AG10803 (cell line): ENCODE measurements at places on chromosomes 5 and 9.
A peak's percentile ranks its signal among the peaks of the same experiment; 100 is the strongest.

DNA sequence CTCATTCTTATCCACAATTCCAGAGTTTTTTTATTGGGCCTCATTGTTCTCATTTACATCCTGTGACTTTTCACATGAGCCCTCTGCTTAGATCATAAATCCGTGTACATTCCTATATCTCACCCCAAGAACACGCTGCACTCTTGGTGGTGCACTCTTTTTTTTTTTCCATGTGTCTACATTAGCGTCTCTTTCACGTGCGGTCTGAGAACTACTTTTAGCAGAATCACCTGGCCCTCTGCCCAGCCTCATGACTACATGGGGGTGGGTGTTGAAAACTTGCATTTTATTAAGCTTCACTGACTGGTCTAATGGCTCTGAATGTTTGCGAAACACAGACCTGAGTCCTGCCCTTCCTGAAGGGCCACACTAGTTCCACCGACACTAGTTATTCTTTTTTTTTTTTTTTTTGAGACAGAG lies 18.6 kb downstream of the C9orf57 start:
- DNase-seq, result peak; percentile 79

GRCh38 chr9:714675-715074 lies 126.8 kb upstream of the DMRT1 start:
- no peak for DNase-seq

DNA sequence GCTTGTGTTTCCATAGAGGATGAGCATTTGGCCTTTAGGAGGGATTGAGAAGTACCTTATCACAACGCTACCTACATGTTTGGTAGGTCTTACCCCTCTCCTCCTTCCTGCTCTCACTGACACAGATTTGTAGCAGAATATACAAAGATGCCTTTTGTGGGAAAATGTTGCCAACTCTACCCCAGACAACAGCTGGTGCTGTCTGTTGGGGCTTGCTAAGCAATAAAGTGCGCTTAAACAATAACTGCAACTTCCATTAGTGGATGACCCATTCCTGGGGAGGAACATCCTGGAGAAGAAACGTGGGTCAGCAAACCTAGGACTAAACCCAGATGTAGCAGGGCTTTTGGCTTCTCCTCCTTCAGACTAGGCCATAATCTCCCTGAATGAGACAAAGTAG lies 174.3 kb downstream of the EFNA5 start:
- no peak for DNase-seq

- DNase-seq, result no peak
Measured at GRCh38 chr9:38089387-38090165, 20.5 kb upstream of the SHB start.

DNA sequence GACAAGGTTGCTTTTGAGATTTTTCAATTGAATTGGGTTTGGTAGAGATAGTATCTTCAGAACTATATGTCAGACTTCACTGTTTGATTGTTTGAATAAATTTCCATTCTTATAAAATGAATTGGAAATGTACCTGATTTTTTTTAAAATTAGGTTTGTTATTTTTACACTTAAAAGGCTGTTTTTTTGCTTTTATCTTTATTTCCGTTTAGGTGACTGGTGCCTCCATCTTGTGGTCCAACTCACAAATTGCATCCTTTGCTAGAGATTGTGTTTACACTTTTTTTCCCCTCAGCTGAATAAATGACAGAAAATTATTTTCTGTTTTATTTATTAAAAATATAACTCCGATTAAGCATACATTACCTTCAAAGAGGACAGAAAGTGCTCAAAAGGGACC lies 15.6 kb downstream of the NDUFAF2 start:
- peak; percentile 14 for DNase-seq

GRCh38 chr5:84393969-84394368 lies 9.3 kb upstream of the EDIL3 start:
- peak; percentile 42 for DNase-seq

GRCh38 chr5:125584140-125584520 lies 837.7 kb upstream of the ZNF608 start:
- no peak for DNase-seq
